Glomerular endothelial cell (primary cell): ENCODE measurements at places on chromosomes 2 and 18.

GRCh38 chr2:84033347-84033974, 425.6 kb downstream of the SUCLG1 start:
- DNase-seq = no peak

GRCh38 chr2:137700681-137701080, 263.6 kb upstream of the HNMT start:
- no peak for DNase-seq

DNA sequence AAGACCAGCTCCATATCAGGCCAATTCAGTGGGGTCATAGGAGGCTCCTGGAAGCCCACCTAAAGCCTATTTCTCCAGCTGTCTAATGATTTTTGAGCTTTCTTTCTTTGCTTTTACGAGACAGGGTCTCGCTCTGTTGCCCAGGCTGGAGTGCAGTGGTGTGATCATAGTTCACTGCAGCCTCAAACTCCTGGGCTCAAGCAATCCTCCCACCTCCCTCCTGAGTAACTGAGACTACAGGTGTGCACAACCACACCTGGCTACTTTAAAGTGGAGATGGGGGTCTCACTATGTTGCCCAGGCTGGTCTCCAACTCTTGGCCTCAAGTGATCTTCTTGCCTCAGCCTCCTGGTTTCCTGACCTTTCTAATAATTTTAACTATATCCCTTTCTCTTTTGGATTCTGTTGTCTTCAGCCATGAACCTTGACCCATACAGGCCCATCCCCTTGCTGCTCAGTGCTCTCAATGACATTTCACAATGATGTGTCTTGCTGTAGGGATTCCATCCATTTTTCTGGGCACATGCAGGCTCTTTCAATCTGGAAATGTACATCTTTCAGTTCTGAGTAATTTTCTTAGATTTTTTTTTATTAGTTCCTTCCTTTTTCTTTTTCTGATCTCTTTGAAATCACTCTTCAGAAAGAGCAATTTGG, 29.7 kb downstream of the GNLY start:
- DNase-seq = no peak

- DNase-seq = no peak
Measured at GRCh38 chr2:116487336-116487735, 1327.2 kb upstream of the DDX18 start.

- no peak for DNase-seq
Measured at GRCh38 chr18:78902795-78903435, 76.7 kb upstream of the SALL3 start.

DNA sequence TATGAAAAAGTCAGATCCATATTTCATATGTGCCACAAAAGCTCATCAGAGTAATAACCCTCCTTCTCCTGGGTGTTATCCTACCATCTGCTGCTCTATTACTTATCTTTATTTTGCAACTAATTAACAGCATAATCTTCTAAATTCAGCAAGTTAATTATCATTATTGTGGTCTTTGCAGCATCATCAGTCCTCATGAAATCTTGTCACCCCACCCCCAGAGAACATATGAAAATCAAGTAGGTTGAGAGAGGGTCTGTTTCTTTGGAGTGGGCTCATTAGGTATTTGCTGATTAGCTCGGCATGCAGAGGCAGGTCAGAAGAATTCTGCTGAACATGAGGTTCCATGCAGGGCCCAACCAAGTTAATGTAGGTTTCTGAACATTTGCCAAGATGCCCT, 64.8 kb downstream of the ATF2 start:
- no peak for DNase-seq

DNA sequence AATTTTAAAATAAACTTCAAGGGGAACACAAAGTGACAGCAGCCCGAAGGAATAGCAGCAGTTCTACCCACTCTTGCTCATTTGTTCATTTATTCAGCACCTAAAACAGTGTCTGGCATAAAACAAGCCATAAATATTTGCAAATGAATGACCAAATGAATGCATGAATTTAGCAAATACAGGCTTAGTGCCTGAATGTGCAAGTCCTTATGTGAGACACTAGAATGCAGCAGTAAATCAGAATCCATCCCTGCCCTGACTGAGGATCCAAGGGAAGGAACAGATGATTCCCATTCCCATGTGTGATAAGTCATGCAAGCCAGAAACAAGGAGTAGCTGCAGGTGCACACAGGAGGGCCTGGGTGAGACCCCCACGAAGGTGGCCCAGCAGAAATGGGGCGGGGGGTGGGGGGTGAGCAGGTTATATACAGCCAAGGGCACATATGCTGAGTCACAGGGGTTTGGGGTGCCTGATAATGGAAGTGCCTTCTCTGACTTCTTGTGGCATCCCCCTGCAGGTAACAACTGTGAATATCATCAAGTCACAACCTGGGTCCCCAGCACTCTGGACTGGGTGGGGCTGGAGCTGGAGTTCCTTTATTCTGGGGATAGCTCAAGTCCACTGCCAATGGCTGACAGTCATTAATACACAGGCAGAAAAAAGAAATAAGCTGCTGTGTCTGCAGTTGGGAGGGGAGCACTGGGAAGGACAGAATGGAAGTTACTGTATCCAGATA, 311.9 kb downstream of the TXNL1 start:
- DNase-seq = no peak

DNA sequence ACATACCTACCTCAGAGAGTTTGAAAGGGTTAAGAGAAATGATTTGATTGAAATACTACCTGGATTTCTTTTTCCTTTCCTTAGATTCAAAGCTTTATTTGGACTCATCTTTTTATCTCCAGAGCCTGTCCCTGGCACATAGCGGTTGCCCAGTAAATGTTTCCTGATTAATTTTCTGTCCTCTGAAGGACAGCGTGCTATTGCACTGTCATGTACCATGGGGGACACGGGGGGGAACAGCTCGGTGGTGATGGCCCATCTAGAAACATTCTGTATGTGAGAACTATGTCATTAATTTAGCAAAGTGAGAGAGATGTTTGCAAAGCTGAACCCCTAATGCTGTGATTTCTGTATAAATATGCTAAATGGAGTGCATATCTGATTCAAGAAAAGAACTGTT, 26.4 kb upstream of the CABYR start:
- DNase-seq = no peak

GRCh38 chr2:109120166-109120565, 8.8 kb upstream of the SH3RF3 start:
- no peak for DNase-seq

- DNase-seq = no peak
Measured at GRCh38 chr2:211900000-211900399, 638.6 kb downstream of the ERBB4 start.

DNA sequence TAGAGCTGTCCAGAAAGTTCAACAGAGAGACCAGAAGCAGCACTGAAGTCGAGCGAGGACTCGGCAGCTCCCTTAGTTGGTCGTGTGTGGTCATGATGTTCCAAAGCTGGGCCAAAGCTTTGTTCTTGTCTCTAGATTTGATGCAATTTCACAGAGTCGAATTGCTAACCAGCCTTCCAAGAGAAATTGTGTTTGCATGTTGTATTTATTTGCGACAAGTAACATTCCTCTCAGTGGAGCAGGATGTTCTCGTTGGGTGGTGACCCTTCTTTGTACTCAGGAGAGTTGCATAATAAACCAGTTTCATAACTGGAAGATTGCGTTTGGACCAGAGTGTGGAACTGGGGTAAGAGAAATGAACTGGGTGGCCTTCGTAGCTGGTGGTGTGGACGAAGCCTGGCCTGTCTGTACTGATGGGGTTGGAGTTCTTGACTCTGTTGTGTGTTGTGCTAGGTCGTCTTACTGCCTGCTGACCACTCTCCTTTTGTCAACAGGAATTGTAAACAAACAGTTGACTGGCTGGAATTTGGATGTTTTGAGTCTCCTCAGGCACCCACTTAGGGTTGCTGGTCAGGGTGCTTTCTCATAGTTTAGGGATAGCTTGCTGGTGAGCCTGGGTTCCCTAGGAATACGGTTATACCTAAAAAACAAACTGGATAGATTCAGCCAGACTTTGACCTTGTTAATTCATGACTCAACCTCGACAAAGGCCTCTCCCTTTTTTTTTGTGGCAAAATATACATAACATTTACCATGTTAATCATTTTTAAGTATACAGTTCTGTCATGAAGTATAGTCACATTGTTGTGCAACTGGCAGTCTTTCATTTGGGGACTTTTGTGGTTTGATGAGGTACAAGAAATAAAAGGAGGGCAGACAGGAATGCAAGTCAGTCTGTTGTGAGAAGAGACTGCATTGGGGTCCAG, 28.9 kb upstream of the TOGARAM2 start:
- DNase-seq = no peak

DNA sequence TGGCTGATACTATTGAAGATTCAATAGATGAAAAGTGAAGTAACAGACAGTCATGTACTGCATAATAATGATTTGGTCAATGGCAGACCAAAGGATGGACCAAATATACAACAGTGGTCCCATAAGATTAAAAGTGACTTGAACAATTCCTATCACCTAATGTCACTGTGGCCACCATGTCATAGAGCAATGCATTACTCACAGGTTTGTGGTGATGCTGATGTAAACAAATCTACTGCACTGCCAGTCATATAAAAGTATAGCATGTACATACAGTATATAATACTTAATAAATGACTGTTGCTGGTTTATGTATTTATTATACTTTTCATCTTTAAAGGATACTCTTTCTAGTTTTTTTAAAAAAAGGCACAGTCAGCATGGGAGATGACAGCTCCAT, 99.9 kb downstream of the USP34 start:
- no peak for DNase-seq

GRCh38 chr2:14930441-14930840, 297.9 kb downstream of the LRATD1 start:
- DNase-seq = no peak

- no peak for DNase-seq
Measured at GRCh38 chr18:64409511-64409910, 260.6 kb upstream of the LINC00305 start.
